Heart left ventricle (tissue), 16 donors: ENCODE measurements at places on chromosomes 11 and 22. TPM values are rescaled to one million over a fixed set of nuclear protein-coding genes. Genes with fewer than 3 reads are reported as not detected.

- no peak for DNase-seq
Measured at GRCh38 chr22:41384128-41384527, 2.4 kb downstream of the TEF start.

Gene APOA5
- total RNA-seq = not detected

Gene KLHL35
- total RNA-seq = 0.40 TPM

Gene CRYBB3
- total RNA-seq = not detected

Gene APOL3
- 33.8 TPM for total RNA-seq

Gene BAD
- total RNA-seq = 41.5 TPM

DNA sequence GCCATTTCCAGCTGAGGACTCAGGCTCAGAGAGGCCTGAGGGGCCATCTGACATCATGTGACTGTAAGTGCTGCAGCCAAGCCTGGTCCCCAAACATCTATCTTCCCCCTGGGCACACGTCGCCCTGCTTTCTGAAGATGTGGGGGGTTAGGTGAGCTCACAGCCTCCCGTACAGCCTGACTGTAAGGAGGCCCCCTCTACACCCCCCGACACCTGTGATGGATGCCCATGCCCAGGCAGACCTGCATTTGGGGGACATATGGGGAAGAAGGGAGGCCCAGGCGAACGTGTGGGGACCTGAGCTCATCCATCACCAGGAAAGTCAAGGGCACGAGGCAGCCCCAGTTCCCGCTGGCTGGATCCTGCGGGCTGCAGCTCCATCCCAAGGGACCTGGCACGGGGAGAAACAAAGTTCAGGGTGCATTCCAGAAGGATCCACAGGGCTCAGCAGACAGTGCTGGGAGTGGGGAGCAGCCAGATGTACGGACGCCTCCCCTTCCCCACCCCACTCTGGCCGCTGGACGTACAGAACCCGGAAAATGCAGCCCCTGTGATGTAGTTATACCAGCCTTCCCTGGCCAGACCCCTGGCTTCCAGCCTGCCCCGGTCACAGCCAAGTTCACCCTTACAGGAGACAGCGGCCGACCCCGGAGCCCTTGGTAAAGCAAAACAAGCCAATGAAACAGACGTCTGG lies 1431.4 kb downstream of the BRD1 start:
- no peak for DNase-seq
